Astrocyte of the hippocampus (primary cell): ENCODE measurements at places on chromosomes 2 and 18.
A peak's percentile ranks its signal among the peaks of the same experiment; 100 is the strongest.

GRCh38 chr2:204900487-204900886 is 355.2 kb downstream of the PARD3B start:
- DNase-seq: no peak

DNA sequence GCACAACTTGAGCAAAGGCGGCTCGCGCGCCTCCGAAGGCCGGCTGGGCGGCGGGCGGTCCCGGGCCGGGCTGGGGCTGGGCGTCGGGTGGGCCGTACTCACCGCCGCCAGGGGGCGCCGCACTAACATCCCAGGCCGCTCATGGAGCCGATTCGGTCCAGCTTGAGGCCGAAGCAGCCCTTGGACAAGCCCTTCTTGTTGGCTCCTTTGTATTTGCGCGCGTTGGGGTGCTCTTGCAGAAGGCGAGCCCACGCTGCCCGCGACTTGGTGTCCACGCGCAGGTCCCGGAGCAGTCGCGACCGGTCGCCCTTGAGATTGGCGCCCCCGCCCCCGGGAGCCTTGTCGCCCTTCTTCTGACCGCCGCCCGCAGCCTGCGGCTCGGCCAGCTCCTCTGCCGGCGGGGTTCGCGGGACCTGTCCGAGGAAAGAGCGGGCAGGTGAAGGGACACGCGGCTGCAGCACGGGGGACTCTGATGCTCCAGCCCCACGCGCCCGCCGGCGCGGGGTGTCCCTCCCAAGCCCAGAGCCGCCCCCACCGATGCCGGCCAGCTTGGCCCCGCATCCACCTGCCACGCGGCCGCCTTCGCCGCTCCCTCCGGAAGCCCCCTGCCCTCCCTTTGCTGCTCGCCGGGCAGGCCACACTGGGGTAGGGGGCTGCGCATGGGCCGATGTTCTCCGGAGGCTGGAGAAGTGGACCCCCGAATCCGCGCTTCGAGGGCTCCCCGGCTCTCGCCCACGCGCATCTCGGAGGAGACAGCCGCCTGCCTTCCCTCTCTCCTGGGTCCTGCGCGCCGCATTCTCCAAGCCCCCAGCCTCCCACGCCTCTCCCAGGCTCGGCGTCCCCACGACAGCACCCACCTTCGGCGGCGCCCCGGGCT is 655 bp downstream of the NPPC start:
- DNase-seq: peak; percentile 94

- no peak for DNase-seq
Measured at GRCh38 chr2:10467401-10467800, 19.3 kb upstream of the ODC1 start.

- peak; percentile 0 for DNase-seq
Measured at GRCh38 chr18:71079606-71080005, 790.8 kb downstream of the SOCS6 start.

DNA sequence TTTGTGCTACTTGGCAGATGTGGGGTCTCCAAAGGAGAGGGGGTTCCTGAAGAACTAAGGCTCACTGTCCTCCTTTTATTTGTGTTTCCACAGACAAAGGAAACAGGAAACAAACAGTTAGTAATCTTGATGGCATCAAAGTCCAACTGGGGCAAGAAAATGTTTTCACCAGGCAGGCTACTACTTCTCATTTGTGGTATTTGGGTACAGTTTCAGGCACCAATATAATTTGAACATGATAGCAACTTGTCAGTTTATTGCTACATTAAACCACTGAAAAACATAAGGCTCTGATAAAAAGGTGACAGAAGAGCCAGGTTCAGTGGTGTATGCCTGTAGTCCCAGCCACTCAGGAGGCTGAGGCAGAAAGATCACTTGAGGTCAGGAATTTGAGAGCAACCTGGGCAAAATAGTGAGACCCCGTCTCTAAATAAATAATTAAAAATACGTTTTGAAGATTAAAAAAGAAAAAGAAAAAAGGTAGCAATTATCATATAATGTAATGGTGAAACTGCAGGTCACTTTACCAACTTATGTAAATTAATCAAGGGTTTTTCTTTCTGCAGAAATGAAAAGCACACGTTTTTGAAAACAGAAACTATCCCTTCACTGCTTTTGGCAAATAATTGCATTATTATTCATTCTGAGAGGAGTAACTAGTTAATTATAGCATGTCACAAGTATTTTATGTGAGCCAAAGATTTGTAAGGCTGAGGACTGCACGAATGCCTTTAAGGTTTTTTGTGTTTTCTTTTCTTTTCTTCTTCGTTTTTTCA is 157.5 kb upstream of the CAVIN2 start:
- DNase-seq: no peak

GRCh38 chr2:129906139-129906860 is 73.2 kb upstream of the RAB6C start:
- DNase-seq: no peak

DNA sequence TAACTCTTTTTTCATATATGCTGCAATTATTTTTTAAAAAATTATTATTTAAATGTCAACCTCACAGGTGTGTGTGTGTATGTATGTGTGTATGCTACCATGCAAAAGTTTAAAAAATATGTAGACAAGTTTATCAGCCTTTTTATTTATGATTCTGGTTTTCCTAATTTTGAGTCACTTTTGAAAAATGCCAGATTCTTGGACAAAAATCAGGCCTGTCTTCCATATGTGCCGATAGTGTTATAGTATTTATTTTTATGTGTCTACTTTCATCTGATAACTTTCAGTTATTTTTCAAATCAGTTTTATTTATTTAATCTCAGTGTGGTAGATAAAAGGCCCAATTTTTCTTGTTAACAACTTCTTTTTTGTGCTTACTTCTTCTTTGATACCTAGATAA is 176.2 kb downstream of the RDH14 start:
- no peak for DNase-seq

DNA sequence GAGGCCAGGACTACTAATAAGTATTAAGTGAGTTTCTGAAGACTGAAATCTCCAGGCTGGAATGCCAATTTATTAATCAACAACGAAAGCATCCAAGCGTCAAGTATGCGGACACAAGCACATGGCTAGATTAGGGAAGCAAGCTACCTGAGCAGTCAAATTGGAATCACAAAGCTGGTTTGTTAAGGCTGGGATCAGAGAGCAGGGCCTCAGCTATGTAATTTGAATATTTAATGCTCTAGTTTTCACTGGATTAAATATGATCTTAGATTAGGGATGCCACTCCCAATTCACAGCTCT is 5.7 kb downstream of the CCL20 start:
- DNase-seq: no peak

DNA sequence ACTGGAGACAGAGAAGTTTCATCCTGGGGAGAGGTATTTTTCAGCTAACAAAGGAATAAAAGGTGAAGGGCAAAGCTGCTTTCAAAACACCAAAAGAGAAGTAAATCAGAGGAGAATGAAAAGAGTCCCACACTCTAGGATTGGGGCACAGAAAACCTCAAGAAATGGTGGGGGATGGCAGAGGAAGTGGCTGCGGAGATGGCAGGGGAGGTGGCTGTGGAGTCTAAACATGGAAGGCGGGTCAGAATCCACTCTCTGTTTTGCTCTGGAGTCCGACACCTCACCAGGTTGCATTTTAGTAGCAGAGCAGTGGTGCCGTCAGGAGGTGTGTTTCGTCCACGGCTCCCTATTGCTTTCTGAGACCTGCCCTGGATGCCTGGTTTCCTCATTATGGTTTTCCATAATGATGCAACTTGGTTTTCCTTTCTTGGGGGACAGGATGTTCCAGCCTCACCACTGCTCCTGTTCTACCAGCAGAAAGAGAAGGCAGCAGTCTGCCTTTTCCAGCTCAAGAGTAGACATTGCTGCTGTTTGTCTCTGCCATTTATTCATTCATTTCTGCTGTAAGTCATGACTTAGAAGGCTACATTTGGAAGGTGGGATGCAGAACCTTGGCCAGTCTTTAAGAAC is 188.7 kb downstream of the ANKRD44 start:
- no peak for DNase-seq

GRCh38 chr2:190062601-190063000 is at the start of gene MSTN:
TSS of gene MSTN (minus strand) at chr2:190062729. CDS start at chr2:190062596, 133 bp downstream.
- no peak for DNase-seq

DNA sequence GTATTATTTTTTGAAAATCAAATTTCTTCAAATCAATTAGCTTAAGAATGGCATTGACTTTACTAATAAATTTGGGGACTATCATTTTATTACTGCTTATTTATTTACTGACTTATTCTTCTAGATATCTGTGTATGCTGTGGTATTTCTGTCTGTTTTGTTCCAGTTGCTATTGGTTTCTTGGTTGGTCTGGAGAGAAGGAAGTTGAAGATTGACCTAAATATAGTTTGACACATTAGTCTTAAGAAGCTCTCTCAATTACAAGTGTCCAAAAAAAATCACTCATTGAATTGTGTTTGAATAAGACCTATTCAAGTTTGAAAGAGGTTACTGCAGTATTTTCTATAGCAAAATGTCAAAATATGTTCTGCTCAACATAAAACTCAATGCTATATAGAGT is 153.3 kb upstream of the KYNU start:
- DNase-seq: no peak

DNA sequence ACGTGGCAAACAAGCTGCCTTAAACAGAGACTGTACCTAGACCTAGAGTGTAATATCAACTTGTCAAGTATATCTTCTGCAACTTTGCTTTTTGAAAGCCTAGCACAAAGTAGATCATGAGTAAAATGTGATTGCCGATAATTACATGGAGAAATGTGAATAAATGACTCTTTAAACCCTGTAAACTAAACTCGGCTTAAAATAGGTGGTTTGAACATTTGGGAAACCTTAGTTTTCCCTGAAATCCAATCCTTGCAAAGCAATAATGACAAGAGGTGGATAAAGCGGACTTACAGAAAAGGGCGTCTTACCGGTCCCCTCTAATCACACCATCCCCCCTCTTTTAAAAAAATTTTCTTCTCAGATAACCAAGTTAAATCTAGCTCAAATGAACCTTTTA is 549 bp upstream of the PSMD14 start:
- peak; percentile 3 for DNase-seq

DNA sequence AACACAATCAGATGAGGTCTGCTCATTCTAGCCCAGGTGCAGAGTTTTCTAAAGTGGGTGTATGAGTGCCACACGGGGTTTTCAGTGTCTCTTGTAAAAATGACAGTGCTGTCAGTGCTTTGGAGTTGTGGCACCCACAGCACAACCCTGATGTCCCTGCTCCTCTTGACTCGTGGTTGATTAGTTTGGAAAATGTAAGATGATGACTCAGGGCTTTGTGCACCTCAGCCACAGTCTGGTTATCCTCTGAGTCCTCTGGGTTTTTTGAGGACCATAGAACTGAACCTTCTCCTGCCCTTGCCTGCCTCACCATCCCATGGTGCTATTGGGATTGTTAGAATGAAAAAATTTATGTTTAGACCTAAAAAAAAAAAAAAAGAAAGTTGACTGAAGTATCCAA is 105.6 kb downstream of the MYO1B start:
- DNase-seq: peak; percentile 46

DNA sequence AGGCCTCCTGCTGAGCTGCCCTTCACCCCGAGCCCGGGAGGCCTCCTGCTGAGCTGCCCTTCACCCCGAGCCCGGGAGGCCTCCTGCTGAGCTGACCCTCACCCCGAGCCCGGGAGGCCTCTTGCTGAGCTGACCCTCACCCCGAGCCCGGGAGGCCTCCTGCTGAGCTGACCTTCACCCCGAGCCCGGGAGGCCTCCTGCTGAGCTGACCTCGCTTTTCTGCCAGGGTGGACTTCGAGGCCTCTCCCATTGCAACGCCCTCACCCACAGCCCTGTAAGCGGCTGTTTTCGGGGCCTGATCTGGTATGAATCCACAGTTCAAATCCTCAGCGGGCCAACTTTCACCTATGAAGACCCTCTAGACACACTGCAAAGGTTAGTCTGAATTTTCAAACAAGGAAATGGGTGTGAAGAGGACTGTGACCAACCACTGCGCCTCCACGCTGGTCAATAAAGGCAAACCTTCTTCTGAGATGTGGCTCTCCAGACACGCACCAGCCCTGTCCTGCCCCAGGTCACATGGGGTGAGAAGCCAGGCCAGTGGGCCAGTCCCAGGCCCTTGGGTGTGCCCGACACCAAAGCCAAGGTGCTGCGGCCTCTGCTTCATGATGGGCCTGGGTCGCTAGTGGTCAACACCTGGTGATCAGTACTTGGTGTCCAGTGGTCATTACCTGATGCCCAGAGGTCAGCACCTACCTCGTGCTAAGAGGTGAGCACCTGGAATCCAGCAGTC is 225.1 kb upstream of the SALL3 start:
- DNase-seq: no peak

GRCh38 chr2:229081411-229081810 is 189.7 kb downstream of the PID1 start:
- DNase-seq: no peak

- DNase-seq: no peak
Measured at GRCh38 chr18:36392164-36392978, 94.9 kb downstream of the FHOD3 start.

GRCh38 chr2:61262699-61263098 is 100.7 kb downstream of the C2orf74 start:
- peak; percentile 17 for DNase-seq

DNA sequence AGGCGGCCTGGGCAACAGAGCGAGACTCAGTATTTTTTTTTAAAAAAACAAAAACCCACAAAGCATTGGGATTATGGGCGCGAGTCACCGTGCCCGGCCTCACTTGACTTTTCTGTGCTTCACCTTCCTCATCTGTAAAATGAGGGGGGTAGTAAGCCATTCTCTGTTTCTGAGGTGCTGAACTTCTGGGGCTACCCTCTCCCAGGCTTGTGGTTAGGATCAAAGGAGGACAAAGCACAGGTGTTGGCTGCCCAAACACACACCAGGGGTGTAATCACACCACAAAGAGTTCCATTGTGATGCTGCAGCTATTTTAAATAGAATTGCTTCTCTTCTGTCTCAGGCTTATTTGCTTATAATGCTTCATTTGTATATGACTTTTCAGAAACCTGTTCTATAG is 35.8 kb upstream of the INHBB start:
- DNase-seq: no peak

GRCh38 chr2:86315084-86315483 is 22.3 kb downstream of the REEP1 start:
- DNase-seq: no peak

DNA sequence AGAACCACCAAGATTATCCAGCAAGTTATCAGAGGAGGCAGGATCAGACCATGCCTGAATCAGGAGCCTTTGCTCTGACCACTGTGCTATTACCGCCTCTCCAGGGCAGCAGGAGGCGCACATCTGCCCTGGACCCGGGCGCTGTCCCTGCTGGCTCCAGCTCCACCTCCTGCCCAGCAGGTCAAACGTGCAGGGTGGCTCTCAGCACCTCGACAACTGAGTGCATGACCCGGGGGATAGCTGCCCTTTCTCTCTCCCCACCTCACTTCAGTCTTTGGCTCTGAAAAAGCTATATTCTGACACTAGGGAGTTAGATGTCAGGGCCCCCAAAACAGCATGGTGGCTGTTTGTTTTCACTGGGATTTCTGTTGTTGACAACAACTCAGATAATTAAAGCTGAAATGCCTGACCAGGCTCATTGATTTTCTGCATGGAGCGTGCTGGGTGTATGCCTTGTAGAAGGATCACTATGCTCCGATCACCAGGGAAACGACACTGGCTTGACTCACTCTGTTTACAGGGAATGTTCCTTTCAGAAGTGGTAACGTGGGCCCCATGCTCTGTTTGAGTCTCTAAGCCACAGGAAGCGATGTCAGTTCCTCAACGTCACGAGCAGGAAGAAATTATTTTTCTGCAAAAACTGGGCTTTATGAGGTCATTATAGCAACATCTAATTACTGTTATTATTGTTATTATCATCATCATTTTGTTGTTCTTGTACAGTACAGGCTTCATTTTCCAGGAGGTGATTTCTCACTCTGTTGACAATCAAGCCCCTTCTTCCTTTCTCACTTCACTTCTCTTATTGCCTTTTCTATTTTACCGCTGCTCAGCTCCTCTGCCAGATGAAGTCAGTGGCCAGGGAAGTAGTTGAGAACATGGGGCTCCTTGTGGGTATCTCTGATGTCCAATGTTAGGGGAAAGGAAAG is 125.6 kb downstream of the PLB1 start:
- DNase-seq: peak; percentile 96
